ENCODE measurements at places on chromosomes 12 and 14. TPM values are rescaled to one million over a fixed set of nuclear protein-coding genes. Genes with fewer than 3 reads are reported as not detected.

DNA sequence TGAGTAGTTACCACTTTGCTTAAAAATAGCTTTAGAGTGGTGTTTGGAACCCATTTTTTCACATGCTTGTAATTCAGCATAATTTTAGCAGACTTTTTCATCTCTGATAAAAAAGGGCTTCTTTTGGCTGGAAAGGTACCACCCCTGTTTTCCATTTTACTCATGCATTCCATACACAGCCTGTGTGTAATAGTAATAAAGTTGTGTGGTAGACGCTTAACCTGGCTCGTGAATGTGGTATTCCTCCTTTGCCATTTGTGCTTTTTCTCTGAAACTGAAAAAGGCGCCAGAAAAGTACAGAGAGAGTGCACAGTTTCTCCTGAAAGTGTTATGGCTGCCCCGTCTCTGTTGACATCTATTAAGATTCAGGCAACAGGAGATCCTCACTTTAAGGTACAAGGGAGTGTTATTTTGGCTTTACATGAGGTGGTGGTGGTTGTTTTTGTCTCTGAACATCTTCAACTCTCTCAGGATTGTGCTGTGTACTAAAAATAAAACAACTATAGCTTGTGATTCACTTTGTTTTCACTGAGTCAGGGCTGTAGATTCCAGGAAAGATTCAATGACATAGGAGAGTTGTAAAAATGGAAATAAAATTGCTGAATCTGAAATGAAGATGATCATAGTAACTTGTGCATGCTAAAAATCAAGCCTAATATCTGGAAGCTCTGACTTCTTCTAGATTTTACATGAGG is 45.6 kb upstream of the MIS18BP1 start:
- ATAC-seq = no peak

DNA sequence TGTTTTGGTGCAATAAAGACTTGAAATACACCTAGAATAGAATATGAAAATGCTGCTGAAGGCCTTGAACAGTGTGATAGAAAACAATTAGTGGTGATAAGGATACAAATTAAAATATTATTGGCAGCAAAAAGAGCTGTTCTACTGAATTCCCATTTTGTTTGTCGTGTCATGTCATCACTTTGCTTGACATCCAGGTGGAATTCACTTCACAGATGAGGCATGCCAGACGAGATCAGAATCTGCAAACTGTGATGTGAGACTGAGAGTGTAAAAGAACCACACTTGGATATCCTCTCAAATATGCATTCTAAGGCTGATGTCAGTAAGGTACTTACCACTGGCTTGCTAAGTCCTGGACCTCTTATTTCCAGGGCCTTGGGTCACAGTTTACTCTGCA is 635.1 kb upstream of the STXBP6 start:
- ATAC-seq = no peak

- ATAC-seq = no peak
Measured at GRCh38 chr14:103225062-103225461, 101.8 kb downstream of the TNFAIP2 start.

- ATAC-seq = no peak
Measured at GRCh38 chr12:10223208-10223607, 10.5 kb downstream of the GABARAPL1 start.

GRCh38 chr14:73751157-73751691 is 37.0 kb upstream of the PNMA1 start:
- no peak for ATAC-seq

DNA sequence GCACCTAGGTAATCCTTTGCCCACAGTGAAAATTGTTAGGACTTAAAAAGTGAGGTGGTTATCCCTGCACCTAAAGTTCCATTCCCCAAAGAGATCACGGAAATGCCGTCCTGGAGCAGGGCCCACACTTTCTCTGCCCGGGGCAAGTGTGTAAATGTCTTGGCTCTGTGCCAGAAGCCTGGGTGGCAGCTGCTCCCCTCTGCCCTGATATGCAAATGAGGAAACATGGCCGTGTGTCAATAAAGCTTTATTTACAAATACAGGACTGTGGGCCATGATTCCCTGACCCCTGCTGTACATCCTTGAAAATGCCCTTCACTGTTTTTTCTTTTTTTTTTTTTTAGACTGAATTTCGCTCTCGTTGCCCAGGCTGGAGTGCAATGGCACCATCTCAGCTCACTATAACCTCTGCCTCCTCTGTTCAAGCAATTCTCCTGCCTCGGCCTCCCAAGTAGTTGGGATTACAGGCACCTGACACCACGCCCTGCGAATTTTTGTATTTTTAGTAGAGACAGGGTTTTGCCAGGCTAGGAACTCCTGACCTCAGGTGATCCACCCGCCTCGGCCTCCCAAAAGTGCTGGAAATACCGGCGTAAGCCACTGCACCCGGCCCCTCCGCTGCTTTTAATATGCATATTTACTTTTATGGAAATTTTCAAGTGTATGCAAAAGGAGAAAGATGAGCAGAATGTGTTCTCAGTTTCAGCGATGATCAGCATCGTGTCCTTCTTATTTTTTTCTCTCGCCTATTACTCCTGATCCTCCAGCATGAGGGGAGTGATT is 75.5 kb downstream of the GALNT9 start:
- ATAC-seq = no peak

DNA sequence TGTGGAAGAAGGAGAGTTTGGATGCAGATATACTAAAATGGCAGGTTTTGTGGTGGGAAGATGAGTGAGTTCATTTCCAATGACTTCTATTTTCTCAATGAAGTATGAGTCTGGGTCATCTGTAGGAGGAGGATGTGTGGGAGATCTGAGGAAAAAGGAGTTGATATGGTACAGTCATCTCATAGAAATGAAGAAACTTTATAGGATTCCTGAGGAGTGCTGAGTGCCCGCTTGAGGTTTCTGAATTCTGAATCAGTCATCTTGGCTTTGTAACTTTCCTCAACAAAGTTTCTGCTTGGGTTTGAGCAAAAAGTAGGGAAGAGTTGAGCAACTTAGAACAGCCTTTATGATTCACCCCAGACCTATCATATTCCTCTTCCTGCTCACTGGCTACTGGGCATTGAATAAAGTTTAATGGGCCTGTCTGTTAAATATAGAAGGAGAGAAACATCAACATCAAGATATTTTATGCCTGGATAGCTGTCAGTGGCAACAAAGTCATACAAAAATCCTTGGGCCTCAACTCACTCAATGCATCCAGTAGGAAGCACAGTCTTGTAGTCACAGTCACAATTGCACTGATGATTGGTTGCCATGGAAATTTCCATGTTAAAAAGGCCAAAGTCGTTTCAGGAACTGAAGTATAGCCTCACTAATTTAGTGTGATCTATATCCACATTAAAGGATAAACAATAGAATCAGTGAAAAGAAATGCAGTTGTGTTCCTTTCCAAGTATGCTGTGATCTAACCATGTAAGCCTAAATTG is 284.7 kb downstream of the DUSP6 start:
- no peak for ATAC-seq

DNA sequence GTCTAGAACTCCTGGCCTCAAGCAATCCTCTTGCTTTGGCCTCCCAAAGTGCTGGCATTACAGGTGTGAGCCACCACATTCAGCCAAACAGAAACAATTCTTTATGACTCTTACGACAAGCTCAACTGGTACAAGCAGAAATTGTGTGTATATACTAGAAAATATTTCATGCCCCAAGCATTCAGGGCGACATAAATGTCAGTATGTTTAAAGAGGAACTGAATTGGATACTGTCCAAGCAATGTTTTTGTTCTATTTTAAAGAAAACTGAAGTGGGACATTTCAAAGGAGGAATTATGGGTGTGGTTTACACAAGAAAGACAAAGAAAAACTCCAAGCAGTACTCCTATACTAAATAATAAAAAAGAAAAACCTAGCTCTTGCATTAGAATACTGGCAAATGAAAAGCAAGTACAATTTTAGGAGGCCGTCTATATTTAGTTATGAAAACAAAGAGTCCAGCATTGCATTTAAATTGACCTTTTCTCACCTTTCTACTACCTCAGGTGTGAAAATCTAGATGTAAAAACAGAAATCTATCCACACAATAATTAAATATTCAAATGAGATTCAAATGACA is 48.9 kb downstream of the PPP1R12A start:
- ATAC-seq = no peak

GRCh38 chr12:66688846-66689439 is 10.1 kb upstream of the GRIP1 start:
- ATAC-seq = no peak

The PLEKHD1 gene
- not detected for total RNA-seq

The GLT1D1 gene
- 0.64 TPM for total RNA-seq

The ZNF891 gene
- total RNA-seq = 0.64 TPM

The FAM181A gene
- total RNA-seq = not detected
